CD4-positive, alpha-beta T cell treated with Interleukin-4 for 4 hours (primary cell): ENCODE measurements at places on chromosomes 1 and 21.

DNA sequence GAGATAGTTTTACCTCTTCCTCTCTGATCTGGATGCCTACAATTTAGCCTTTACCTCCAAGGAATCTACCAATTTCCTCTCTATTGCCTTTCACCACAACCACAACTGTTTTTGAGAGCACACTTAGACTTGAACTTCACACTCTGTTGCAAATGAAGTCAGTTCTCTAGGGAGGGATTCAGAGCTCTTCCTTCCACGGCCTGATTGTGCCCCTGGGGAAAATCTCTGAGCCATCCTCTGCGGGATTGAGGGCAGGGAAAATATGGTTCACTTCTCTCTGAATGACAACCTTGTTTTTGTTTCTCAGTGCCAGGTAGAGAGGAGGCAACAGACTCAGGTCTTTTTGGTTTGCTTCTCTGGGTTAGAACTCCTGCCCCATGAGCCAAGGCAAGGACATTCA, 35.4 kb upstream of the BCL10 start:
- DNase-seq: no peak

DNA sequence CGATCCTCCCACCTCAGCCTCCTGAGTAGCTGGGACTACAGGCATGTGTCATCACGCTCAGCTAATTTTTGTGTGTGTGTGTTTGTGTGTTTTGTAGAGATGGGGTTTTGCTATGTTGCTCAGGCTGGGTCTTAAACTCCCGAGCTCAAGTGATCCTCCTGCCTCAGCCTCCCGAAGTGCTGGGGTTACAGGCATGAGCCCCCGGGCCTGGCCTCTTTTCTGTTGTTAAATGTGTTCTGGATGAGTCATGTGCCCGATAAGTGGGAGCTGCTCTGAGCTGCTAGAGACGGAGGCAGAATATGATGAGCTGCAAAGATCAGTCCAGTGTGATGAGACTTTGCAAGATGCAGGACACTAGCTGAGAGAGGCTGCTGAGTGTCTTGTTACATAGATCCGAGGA, 75.5 kb downstream of the VPS13D start:
- no peak for DNase-seq

GRCh38 chr1:160206421-160207117, 1.4 kb downstream of the PEA15 start:
- no peak for DNase-seq

- DNase-seq: peak; percentile 85
Measured at GRCh38 chr21:35045542-35046262, 3.4 kb downstream of the RUNX1 start.

GRCh38 chr1:50978144-50978851, 8.3 kb downstream of the CDKN2C start:
- DNase-seq: peak; percentile 29
